ENCODE measurements at places on chromosomes 12 and 14.
A peak's percentile ranks its signal among the peaks of the same experiment; 100 is the strongest.

GRCh38 chr12:12885096-12885792 is 6.1 kb upstream of the GPRC5A start:
- DNase-seq, result no peak

DNA sequence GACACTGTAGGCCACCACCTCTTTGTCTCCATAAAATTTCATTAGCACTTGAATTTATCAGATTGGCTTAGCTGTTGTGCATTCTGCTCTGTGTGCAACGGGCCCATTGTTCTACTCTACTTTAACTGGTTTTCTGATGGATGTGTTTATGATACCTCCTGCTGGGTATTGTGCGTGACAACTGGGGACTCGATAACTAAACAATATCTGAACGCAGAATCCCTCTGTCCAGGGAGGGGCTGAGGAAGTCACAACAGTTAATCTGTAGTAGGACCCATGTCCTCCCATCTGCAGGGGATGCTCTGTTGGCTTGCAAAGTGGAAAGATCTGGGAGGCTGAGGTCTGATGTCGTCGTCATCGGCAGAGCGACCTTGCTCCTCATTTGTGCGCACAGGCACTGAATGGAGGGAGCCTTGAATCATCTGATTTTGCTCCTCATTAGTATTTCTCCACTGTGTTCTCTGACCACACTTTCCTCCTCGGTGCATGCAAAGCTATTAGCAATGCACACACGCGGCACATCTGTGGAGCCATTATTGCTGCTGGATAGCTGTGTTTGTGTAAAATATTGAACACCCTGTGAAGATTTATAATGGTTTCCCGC is 422.5 kb downstream of the NRXN3 start:
- no peak for DNase-seq

- DNase-seq, result peak; percentile 60
These were observed 350.8 kb upstream of the STXBP6 start for GRCh38 chr14:25400607-25401206.

DNA sequence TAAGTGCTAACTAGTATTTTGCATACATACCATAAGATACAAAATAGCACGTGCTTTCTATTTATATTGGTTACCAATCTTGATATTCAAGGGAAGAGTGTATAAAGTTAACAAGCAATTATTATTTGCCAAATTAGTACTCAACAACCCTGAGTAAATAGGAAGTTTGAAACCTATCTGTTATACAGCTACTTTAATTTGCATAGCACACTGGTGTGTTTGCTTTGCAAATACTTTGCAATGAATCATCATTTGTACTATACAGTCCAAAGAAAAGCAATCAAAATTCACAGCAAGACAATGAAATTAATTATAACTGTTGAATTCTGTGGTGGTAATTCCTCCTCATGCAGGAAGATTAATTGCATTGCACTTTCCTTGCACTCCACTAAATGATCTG is 469.1 kb downstream of the PRKD1 start:
- no peak for DNase-seq

DNA sequence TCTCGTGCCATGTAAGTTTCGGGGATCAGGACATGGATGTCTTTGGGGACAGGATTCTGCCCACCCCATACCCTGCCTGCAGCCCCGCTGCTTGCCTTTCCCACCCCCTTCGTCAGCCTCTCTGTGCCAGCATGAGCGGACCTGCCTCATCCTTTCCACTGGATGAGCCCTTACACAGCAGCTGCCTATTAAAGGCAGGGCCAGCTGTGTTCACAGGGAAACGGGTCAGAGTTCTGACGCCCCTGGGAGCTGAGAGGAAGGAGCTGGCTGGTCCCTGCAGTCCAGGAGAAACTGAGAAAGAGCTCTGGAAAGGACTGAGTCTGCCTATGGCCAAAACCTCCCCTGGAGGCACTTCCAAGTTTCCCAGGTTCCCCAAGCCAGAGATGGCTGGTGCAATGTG is 83.5 kb upstream of the NCOR2 start:
- DNase-seq, result no peak

- peak; percentile 92 for DNase-seq
These were observed 108.3 kb downstream of the NUAK1 start for GRCh38 chr12:106030210-106031071.

- DNase-seq, result no peak
These were observed 8.4 kb upstream of the MYH7 start for GRCh38 chr14:23443881-23444280.

GRCh38 chr12:111745211-111745610 is 21.5 kb upstream of the ALDH2 start:
- no peak for DNase-seq

Measured in fibroblast of the aortic adventitia (primary cell).